ENCODE measurements at places on chromosomes 4 and X.

DNA sequence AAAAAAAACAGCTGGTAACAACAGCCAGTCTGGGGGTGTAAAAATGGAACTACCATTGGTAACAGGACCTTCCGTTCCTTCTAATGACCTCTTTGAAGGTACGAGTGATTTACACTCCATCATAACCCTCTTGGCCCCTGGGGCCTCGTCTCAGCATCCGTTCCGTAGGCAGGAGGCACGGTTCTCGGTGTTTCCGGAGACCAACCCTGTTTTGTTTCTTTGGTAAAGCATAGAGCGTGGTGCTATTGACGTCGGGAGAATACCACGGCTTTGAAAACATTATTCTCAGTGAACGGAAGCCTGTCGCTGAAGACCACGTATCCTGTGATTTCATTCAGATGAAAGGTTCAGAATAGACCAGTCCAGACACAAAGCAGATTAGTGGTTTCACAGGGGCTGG, 198.9 kb downstream of the ASMT start:
- no peak for DNase-seq

- no peak for DNase-seq
Observed at GRCh38 chr4:70313736-70314135, 21.0 kb upstream of the CABS1 start.

- no peak for DNase-seq
Observed at GRCh38 chr4:2292646-2293108, 30.8 kb upstream of the MXD4 start.

DNA sequence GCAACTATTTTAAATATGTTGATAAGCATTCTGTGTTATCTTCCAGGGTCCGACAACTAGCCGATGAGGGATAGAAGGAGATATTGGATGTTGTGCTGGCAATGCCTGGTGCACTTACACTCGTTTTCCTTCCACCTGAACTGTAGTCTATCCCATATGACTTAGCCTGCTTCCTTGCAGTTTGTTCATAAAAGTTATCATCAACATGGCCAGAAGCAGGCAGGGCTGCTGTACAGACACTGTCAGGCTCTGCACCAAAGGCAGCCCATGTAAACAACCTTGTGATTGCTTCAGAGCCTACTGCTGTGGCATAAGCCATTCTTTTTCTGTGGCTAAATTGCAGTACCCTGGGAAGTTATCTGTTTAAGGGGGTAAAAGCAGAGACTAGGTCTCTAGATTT, 1.6 kb downstream of the MAPK10 start:
- DNase-seq: no peak

DNA sequence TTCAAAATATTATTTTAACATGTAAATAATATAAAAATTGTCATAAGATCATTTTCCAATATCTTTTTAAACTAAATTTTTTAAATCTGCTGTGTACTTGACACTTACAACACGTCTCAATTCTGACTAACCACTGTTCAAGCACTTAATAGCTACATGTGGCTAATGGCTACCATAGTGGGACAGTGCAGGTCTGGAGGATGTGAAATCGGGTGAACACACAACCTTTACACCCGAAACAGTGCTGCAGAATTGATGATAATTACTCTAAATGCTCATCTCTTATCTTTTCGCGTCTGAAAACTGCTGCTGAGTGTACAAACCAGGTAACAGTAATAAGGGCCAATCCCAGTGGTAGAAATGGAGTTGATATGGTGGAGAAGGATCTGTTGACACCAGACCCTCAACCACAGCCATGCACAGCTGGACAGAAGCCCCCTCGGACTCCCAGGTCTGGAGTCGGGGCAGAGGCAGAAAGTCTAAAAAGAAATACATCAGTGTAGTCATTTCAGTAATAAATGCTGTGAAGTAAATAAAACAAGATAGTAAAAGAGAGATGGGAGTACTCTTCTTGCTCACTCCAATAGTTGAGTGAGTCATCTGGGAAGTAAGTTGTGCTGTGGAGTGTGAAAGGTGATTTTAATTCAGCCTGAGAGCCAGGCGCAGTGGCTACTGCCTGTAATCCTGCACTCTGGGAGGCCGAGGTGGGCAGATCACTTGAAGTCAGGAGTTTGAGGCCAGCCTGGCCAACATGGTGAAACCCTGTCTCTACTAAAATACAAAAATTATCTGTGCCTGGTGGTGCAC, 150.0 kb downstream of the CBR4 start:
- DNase-seq: peak; percentile 54

DNA sequence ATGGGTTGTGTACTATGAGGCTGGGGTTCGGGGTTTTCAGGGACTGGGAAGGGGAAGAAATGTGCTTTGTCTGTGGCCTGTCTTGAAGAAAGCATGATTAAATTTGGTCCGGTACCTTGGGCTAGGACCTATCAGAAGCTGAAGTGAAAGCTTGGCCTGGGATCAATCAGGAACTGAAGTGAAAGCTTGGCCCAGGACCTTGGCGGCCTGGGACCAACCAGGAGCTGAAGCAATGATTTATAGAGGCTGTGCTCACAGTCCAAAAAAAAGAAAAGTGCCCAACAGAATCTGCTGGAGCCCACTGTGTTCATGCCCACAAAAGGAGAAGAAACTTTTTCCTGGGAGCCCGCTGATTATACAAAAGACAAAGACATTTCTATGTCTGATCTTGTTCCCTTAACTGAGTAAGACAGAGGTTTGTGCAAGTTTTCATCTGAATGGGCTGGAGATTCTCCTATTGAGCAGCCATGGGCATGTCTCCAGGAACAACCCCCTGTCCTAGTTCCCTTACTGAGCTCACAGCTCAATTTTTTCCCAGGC, 1427.9 kb downstream of the FAM133A start:
- no peak for DNase-seq

- DNase-seq: no peak
Observed at GRCh38 chrX:47573341-47574075, 8.7 kb upstream of the TIMP1 start.

DNA sequence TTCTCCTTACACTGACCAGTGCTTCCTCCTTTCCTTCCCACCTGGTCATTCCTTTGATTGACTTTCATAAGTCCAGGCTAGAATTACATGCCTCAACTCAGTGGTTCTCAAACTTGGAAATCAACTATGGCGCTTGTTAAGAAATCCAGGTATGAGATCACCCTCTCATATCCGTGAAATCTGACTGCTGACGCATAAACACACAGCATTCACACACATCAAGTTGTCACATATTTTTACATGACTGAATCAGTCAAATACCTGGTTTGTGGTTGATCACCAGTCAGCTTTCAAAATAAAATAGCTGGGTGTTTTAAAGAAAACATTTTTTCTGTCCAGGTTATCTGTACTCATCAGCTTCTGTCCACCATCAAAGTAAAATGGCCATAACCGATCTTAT, 433.5 kb downstream of the AFF2 start:
- DNase-seq: no peak

DNA sequence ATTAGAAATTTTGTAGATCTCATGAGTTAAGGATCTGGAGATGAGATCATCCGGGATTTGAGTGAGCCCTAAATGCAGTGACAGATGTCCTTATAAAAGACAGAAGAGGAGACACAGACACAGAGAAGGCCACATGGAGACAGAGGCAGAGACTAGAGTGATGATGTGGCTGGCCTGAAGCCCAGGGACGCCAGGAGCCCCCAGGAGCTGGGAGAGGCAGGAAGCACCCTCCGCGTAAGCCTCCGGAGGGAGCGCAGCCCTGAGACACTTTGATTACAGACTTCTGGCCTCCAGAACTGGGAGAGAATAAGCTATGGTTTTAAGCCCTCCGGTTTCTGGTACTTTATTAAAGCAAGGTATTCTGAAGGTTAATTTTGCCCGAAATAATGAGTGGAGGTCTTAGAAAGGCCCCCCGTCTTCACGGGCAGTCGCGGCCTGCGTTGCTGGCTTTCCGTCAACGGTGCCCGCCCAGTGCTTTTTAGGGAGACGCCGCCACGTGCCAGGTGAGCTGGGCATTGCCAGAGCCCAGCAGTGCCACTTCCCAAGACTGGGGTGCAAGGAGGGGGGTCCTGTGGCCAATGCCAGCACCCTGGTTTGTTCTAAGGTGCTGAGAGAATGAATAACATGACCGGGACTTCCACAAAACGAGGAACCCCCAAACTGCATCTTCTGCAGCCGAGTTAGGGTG, 8.1 kb downstream of the DHRSX start:
- no peak for DNase-seq

GRCh38 chrX:108699368-108699767, 37.0 kb downstream of the IRS4 start:
- peak; percentile 2 for DNase-seq

- no peak for DNase-seq
Observed at GRCh38 chr4:55173580-55173979, 48.2 kb upstream of the KDR start.

GRCh38 chrX:1578511-1579173, 12.8 kb upstream of the AKAP17A start:
- no peak for DNase-seq

DNA sequence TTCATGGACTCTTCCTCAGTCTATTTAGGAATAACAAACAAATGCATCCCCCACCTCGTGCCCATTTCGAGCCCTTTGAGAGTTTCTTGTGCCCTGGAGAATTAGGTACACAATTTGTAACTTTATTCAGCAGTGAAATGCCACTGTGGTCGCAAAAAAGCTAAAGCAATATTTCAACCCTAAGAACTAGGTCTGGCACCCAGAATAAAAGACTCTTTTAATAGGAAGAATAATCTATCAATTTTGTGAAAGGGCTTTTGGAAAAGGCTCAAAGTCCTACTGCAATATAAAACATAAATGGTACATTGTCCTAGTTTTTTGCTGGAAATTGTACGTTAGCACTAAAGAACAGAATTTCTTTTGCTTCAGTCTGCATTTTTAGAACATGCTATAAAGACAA, 304.6 kb upstream of the TENM3 start:
- DNase-seq: no peak

- no peak for DNase-seq
Observed at GRCh38 chrX:727738-728621, 97.4 kb downstream of the SHOX start.

DNA sequence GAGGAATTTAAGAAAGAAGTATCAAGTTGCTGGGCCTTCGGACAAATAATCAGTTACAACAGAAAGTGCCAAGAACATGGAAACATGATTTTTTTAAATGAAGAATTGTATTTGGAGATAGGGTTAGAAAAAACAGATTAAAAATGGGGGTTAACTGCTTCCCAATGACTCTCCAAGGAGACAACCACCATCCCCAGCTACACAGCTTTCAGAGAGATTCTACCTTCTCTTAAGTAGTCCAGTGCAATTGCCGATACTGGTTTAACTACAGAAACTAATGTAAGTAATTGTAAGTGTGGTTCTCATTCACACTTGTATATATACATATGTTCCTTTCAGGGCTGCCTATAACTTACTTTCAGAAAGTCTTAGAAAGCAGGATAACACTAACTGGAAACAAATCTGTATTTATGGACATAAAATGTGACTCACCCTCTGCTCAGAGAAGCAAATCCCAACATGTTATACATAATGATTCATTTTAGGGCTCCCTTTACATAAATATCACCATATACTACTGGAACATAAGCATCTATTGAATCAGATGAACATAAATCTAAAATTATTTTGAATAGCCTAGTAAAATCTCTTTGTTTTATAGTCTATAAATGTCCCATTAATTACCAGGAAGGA, 248.9 kb upstream of the UGT8 start:
- no peak for DNase-seq

DNA sequence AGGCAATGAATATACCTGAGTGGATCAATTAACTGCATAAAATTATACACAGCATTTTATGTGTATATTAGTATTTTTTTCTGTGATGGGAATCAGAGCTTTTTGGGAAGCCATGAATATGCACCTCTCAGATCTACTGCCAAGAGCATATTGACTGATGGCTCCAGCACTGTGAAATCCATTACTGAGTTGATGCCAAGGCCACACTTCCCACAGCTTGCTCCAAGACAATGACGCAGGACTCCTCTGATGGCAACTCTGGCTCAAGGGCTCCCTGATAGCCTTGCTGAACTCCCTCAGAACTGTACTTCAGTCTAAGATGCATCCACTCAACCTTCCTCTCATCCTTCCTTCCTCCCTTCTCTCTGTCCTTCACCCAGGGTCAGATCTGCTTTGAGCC, 82.7 kb downstream of the OTC start:
- no peak for DNase-seq

DNA sequence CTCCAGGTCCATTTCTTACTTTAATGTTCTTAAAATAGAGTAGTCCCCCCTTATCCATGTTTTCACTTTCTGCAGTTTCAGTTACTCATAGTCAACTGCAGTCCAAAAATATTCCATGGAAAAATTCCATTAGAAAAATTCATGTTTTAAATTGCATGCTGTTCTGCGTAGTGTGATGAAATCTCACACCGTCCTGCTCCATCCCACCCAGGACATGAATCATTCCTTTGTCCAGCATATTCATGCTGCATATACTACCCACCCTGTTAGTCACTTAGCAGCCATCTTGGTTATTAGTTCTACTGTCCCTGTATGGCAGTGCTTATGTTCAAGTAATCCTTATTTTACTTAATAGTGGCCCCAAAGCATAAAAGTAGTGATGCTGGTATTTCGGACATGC, 5.4 kb upstream of the PDLIM5 start:
- DNase-seq: no peak

GRCh38 chr4:170623899-170624298, 534.1 kb upstream of the AADAT start:
- DNase-seq: no peak

- no peak for DNase-seq
Observed at GRCh38 chr4:27844376-27844775, 983.7 kb downstream of the STIM2 start.

Data from GM10248 (cell line).